ENCODE measurements at places on chromosomes 11 and 22.
A peak's percentile ranks its signal among the peaks of the same experiment; 100 is the strongest.

- DNase-seq = no peak
Observed at GRCh38 chr22:23878219-23878618, 16.0 kb upstream of the MIF start.

- DNase-seq = no peak
Observed at GRCh38 chr22:37358917-37359316, 68.4 kb downstream of the ELFN2 start.

DNA sequence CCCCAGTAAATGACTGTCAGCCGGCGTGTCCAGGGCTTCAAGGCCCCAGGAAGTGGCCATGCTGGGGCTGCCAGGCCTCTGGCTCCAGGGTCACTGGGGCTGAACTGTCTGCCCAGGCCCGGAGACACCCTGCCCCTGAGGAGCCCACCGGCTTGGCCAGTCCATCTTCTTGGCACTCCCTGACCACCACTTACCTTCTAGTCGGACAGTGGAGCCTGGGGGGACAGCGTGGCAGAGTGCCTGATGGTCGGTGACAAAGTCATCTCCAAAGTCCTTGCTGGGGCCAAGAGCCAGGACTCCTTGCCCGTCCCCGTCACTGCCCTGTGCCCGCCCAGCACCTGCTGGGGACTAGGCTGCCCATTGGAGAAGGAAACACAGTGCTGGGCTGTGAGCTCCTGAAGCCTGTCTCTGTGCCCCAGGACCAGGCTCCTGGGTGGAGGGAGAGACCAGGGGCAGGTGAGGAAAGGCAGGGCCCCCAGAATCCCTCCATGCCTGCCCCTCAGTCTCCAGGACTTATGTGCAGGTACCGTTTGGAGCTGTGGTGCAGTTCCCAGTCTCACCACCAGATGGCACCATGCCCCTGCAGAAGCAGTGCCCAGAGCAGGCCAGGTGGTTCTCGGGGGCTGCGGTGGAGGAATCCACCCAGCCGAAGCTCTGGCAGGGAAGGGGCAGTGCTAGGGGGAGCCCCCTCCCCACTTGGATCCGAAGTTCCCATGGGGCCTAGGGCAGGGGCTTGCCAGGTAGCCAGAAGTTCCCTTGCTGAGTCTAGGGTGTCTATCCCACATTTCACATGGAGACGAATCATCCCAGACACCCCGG, 6.0 kb upstream of the CCDC188 start:
- peak; percentile 41 for DNase-seq

DNA sequence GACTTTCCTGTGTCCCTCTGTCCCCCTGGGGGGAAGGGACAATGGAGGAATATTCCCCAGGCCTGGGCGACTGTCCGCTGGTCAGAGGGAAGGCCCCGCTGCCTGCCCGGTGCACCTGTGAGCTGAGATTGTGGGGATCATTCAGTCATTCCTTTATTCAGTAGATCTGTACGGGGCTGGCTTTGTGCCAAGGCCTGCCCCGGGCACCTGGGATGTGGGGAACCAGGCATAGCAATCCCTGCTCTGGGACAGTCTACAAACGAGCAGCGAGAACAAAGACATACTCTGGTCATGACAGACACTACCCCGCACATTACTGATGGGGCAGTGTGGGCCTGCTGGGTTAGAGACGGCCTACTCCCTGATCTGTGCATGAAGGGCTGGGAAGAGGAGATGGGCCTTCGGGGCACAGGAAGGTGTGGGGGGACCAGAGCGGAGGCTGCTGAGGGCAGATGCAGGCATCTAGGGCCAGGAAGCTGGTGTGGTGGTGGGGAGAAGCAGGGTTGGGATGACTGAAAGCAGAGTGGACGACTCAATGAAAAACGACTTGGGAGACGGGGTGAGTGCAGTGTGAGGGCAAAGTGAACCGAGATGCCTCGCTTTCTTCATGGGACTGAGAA, 1.8 kb upstream of the MYO7A start:
- DNase-seq = no peak

DNA sequence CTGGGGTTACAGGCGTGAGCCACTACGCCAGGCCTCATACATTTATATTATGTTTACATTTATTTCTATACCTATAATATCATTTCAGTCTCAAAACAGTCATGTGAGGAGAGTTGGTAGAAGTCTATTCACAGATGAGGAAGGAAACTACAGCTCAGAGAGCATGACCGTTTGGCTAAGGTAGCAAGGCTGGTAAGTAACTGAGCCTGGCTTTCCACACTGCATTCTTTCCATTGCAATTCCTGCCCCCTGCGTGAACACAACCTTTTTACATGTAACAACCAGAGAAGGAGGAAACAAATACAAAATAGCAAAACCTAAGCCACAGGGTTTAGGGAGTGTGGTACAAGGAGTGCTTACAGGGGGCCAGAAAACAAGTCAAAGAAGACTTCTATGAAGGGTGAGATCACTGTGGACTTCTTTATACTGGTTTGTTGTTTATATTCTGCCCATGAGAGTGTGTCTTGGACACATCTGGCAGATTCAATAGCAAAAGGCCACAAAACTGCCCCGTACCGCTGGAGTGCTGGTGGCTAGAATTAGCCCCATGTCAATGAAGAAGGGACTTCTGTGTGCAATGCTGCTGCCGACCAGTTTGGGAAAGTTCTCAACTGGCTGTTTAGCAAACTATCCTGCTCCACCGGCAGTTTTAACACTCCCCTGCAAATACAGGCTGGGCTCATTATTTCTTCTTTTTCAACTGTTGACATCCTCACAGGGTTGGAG, 19.0 kb downstream of the MICAL3 start:
- no peak for DNase-seq

DNA sequence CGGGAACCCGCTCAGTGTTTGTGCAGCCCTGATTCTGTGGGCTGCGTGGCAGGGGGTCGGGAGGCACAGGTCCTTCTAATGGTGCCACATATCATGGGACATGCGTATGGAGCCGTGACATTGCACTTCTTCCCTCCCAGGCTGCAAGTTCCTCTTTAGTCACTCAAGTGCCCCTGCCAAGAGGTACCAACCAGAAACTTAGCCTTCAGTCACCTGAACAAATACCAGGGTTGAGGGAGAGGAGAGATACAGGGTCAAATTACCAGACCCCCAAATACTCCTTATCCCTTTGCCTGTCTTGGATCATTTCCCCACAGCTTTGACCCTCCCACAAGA, 209.1 kb downstream of the BUD13 start:
- DNase-seq = no peak

DNA sequence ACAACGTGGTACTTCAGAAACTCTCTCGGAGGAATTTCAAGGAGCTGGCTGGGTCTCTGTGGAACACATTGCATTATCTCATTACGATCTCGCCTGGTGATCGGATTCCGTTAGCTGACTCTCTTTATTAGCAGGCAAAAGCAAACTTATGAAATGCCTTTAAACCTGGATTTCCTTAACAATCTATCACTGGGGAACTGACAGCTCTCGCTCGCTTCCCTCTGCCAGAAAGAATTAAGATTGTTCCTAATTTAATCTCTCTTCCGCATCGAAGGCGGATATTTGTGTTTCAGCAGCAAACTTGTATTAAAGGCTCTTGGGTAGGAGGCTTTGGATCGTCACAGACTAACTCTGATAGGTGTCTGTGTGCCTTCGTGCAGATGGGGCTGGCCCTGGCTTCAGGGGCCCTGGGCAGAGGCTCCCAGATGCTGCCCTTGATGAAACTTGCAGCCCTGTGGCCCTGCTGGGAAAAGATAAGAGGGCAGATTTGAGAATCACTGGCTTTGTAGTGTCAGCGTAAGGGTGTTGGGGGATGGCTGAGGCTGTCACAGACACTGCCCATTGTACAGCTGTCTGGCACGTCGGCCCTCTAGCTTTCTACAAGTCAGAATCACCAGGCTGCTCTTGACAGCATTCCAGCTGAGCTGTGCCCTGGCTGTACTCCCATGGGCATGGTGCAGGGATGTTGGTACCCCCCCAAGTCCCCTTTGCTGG, 162.2 kb upstream of the NECTIN1 start:
- DNase-seq = no peak

DNA sequence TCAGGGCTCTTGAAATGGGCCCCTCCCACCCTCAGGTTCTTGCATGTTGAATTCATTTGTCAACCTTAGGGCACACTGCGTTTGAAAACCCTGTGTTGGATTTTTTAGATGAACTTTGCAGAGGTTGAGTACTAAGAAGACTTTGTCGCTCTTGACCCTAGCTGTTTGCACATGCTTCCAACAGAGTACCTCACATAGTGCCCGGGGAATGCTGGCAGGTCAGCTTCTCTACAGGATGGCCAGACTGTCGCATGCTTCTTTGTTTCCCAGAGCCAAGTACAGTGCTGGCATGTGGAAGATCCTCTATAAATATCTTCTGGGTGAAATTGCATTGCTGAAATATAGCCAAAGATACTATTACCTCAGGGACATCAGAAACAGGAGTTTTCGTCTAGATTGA, 59.9 kb downstream of the FAT3 start:
- no peak for DNase-seq

- DNase-seq = no peak
Observed at GRCh38 chr11:114366331-114367243, 33.7 kb downstream of the C11orf71 start.

DNA sequence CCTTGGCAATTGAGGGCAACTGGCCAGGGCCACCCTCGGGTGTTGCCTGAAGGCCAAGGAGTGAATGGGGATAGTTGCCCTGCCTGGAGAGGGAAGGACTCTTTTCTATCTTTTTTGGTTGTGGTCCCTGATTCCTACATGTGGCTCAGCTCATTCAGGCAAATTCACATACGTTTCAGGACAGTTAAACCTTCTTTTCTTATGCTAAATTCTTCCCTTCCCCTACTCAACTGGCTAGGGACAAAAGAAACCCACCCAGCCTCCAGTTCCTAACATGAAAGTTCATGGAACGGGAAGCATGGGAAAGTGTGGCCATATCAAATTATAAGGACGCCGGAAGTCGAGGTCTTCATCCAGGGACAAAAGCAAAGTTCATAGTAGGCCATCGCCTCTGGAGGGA, 26.3 kb upstream of the APLNR start:
- DNase-seq = no peak

DNA sequence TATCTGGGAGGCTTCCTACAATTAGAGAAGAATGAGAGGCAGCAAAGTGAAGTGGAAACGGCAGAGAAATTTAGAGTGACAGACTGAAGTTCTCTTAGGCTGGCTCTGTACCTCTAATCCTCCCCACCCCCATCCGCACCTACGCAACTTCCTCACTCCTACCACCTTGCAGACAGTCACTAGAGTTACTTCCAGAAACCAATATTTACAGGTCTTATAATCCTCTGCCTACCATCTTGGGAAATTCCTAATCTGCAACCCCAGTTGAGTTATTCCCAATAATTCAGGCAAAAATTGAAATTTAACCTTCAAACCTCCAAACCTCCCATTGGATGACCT, 71.7 kb downstream of the PAK1 start:
- DNase-seq = no peak

DNA sequence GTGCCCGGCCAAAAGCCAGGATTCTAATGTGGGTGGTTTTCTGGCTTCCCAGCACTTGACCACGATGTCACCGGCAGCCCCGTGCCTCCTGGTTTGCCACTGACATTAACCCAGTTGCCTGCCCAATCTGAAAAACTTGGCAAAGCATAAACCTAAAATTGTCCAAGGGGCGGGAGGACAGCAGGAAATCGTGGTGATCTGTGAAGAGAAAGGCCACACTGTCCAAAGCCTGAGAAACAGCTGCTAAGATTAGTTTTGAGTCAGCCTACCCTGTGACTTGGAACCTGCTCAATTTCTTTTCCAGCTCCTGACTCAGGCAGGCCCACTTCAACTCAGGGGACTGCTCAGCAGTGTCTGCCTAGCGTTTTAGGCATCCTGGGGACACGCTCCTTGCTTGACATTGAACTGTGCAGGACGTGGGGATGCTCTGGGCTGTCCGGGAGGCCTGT, 8.2 kb upstream of the F2 start:
- DNase-seq = no peak

All from SW 1271 (cell line).